ENCODE measurements at places on chromosomes 12 and 14.
A peak's percentile ranks its signal among the peaks of the same experiment; 100 is the strongest.

- no peak for DNase-seq
Observed at GRCh38 chr12:85923767-85924331, 49.8 kb downstream of the NTS start.

- peak; percentile 14 for DNase-seq
Observed at GRCh38 chr14:31084385-31084784, 58.2 kb upstream of the STRN3 start.

DNA sequence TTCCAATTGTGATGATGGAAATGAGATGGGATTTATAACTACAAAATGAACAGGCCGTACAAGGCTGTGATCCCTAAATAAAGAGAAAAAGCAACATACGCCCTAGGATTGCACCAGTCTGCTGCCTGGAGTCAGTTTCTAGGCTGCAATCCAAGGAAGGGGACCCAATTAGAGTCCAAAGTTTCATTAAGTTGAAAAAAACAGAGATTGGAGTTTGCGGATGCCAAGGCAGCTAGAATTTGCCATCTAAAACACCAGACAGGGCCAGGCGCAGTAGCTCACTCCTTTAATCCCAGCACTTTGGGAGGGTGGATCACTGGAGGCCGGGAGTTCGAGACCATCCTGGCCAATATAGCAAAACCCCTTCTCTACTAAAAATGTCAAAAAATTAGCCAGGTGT lies 661.0 kb downstream of the RPS29 start:
- no peak for DNase-seq

DNA sequence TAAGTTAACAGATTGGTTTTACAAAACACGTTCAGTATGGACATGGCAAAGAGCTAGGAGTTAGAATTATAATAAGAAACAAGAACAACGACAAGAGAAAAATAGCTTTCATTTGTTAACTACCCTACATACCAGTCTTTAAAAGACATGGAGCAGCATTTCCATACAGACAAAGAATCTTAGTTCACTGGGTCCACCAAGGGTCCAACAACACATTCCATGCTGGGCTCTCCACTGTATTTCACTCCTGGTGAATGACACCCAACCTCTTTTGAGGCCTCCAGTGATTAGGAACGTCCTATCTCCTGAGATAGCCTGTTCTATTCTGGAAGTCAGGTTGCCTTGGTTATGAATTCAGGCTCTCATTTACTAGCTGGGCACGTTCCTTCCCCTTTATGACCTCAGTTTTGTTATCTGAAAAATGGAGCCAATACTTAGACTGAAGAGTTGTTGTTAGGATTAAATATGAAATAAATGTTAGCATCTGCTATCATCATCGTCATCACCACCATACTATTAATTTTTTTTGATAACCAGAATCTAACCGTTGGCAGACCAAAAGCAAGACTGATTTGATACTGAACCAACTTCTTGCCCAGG lies 37.7 kb downstream of the C12orf75 start:
- no peak for DNase-seq

DNA sequence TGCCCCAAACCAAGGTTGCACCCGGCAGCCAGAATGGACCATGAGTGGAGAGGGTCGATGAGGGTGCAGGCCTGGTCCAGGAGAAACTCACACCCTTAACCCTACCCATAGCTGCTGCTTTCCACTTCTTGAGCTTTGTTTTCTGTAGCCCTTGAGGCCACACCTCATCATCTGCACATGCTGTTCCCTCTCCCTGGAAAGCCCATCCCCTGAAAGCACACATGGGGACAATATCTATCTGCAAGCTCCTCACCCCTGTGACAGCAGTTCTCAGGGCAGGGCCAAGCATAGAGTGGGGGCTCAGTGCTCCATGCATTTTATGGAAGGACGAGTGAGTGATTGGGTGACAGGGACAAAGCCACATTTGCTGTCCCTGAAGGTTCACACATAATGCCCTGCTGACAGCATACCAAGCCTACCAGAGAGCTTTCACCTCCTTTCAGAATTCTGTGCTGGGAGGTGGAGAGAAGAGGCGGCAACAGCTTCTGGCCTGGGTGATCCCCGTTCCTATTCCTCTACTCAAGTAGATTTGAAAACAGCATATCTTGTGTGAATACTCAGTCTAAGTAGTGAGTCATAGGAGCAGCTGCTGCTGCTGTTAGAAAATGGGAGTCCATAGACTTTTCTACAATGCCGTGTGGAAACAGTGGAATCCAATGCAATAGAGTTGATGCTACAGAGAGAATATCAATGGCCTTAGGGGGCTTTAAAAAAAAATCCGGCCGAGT lies 44.6 kb downstream of the SRGAP1 start:
- DNase-seq: no peak

GRCh38 chr14:93032421-93032936 lies 83.2 kb downstream of the ITPK1 start:
- no peak for DNase-seq

DNA sequence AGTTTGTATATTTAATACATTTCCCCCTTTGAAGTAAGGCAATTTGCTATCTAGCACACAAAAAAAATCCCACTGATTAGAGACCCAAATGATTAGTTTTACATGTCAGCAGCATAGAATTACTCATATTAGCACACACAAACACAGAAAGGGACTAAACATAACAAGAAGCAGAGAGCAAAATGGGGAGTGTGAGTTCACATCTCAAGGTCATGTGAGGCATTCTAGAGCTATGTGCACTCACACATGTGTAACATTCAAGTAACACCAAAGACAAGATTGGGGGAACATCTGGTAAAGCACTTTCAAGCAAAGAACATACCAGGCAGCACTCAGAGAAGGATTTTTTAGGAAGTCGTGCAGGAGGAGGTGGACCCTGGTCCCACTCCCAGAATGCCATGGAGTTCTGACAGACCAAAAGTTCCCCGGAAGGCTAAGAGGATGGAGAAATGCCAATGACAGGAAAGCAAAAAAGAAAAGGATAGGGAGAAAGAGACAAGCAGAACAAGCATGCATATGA lies 105.8 kb upstream of the SINHCAF start:
- DNase-seq: no peak

DNA sequence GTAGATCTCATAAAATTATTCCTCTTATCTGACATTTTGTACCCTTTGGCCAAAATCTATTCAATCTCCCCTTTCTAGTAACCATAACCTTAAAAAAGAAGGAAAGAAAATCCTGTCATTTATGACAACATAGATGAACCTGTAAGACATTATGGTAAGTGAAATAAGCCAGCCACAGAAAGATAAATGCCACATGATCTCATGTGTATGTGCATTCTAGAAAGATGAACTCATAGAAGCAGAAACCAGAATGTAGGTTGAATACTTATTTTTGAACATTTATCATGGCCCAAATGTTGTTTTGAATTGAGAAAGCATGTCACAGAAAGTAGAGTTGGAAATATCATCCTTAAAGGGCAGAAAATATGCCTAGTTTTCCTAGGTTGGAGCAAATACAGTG lies 1053.6 kb downstream of the SLC6A15 start:
- DNase-seq: no peak

- no peak for DNase-seq
Observed at GRCh38 chr14:39268393-39268792, 34.7 kb downstream of the MIA2 start.

DNA sequence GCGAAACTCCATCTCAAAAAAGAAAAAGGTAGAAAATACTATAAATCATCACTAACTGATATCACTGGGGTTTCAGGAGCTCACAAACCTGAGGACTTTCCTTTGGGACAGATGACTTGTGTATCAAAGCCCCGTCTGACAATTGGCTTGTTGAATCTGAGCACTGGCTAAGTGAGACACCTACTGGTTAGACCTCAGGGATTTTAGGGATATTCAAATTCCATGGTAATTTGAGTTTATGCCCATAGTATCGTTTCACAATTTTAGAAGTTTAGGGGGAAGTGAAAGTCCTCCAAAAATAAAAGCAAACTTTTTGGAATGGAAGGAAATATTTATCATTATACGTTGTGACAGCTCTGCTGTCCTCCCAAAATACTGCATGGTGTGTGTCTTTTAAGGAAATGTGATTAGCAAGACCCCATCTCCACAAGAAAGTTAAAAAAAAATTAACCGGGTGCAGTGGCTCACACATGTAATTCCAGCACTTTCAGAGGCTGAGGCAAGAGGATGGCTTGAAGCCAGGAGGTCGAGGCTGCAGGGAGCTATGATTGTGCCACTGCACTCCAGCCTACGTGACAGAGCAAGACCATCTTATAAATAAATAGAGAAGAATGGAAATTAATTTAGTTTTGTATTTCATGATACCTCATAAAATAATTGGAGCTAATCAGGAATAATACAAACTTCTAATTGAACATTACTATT lies 49.2 kb downstream of the FBXL14 start:
- no peak for DNase-seq

- no peak for DNase-seq
Observed at GRCh38 chr14:36516719-36517241, 3.3 kb downstream of the NKX2-1 start.

DNA sequence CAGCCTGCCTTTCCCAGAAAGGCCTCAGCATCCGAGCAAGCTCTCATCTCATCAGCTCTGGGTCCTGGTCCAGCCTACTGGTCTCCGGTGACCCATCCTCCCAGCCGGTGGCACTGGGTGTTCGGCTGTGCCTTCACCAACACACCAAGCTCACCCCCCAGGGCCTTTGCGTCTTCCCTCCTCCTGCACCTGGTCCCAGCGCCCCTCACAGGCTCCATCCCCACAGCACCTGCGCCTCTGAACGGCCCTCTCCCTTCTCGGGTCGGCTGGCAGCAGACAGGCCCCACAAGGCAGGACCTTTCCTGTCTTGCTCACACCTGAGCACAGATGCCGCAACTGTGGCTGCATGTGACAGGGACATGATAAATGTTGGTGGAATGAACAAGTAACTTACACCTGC lies 13.1 kb downstream of the P2RX2 start:
- DNase-seq: no peak

GRCh38 chr12:104182144-104182543 lies 33.4 kb upstream of the TXNRD1 start:
- DNase-seq: no peak

- no peak for DNase-seq
Observed at GRCh38 chr12:50979369-50980052, 27.2 kb downstream of the HIGD1C start.

DNA sequence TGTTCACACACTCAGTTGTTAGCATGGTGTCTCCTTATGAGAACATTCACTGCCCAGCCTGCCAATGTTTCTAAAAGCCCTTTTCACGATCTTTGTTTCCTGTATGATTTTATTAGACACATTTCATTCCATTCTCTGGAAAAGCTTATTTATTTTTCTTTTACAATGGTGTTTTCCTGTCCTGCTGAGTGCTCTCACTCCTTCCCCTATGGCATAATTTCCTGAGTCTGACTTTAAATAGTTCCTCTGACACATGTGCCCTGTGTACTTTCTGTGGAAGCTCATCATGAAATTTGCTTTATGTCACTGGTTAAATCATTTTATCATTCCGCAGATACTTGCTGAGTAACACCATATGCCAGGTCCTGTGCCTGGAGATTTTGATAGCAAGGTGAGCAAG lies 612.0 kb downstream of the FLRT2 start:
- no peak for DNase-seq

- DNase-seq: no peak
Observed at GRCh38 chr12:108802101-108802961, 55.1 kb downstream of the SSH1 start.

GRCh38 chr12:32390572-32391219 lies 8.7 kb upstream of the FGD4 start:
- no peak for DNase-seq

DNA sequence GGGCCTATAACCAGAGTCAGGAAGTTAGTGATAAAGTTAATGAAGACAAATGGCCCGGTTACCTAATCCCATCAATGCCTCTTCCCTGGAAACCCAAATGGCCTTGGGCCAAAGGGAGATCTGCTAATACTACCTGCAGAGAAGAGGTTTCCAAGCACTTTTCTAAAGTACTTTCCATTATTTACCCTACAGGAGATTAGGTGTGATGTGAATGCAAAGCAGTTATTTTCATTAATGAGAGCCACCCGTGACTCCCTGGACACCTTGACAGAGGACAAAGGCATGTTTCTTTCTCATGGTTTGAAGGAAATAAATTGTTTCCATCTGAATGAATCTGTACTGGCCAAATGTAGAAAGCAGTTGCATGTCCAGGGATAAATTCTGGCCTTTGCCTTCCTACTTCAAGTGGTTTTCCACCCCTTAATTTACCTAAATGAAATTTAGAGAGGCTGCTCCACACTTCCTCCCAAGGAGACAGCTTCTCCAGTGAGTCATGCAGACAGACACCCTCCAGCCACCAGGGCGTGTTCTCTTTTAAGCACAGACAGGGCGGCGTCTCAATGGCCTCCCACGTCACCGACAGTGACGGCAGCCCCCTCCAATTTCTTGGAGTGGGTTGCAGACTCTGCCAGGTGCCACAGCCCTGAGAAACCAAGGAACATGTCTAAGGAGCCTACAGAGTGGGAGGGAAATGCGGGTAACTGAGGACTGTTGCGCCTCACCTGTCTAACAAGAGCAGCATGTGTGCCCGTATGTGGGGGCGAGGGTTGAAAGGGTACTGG lies 43.9 kb upstream of the GNPNAT1 start:
- DNase-seq: peak; percentile 87
